NCI-H460 (cell line): ENCODE measurements at places on chromosomes 6 and 20. TPM values are rescaled to one million over a fixed set of nuclear protein-coding genes. Genes with fewer than 3 reads are reported as not detected.

GINS1 gene
- total RNA-seq: 19.0 and 22.1 TPM in 2 replicates

CEP57L1 gene
- total RNA-seq: 23.7 and 29.8 TPM in 2 replicates

CDK19 gene
- 4.0 and 4.9 TPM in 2 replicates for total RNA-seq

PTCHD4 gene
- 1.6 and 2.0 TPM in 2 replicates for total RNA-seq

PPP1R18 gene
- total RNA-seq: 35.1 and 42.5 TPM in 2 replicates

TRIM40 gene
- total RNA-seq: not detected in 2 replicates

BPIFB4 gene
- total RNA-seq: not detected in 2 replicates

AIF1 gene
- total RNA-seq: not detected in 2 replicates
